RPMI8226 (cell line): ENCODE measurements at places on chromosomes 3 and 15.
A peak's percentile ranks its signal among the peaks of the same experiment; 100 is the strongest.

GRCh38 chr15:71874245-71874644 is 63.9 kb downstream of the NR2E3 start:
- DNase-seq = no peak

- DNase-seq = no peak
Measured at GRCh38 chr3:155572085-155572484, 172.8 kb downstream of the PLCH1 start.

- DNase-seq = no peak
Measured at GRCh38 chr15:82851981-82852511, 42.6 kb downstream of the WHAMM start.

DNA sequence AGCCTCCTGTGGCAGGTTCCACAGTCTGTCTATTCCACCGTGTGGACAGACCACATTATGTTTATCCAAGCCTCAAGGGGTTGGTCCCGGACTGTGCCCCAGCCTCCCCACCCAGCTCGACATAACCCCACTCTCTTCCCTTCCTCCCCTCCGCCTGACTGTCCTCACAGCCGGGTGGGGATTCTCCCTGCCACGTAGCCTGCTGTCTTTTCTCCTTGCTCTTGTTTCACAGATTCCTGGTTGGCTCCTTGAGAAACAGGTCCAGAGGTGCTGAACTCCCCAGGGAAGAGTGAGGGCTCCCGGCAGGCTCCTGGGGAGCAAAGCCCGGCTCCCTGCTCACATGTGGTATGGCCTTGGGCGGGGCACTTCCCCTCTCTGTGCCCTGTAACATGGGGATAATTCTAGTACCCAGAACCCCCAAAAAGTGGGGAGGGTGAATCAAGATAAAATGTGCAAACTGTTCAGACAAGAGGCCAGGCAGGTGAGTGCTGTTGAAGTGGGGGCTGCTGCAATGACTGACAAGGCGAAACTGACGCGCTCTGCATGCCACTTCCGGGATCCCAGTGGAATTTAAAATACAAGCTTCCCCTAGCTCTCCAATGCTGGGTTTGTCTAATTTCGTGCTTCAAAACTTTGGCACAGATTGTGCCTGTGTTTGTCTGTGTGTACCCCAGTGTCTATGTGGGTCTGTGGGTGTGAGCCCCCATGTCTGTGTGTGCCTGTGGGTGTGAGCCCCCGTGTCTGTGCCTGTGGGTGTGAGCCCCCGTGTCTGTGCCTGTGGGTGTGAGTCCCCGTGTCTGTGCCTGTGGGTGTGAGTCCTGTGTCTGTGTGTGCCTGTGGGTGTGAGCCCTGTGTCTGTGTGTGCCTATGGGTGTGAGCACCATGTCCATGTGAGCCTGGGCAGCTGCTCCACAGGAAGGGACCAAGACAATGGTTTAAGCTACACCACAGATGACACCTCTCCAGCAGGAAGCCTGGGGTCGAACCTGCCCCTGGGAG is 160.6 kb upstream of the IQSEC1 start:
- peak; percentile 40 for DNase-seq

DNA sequence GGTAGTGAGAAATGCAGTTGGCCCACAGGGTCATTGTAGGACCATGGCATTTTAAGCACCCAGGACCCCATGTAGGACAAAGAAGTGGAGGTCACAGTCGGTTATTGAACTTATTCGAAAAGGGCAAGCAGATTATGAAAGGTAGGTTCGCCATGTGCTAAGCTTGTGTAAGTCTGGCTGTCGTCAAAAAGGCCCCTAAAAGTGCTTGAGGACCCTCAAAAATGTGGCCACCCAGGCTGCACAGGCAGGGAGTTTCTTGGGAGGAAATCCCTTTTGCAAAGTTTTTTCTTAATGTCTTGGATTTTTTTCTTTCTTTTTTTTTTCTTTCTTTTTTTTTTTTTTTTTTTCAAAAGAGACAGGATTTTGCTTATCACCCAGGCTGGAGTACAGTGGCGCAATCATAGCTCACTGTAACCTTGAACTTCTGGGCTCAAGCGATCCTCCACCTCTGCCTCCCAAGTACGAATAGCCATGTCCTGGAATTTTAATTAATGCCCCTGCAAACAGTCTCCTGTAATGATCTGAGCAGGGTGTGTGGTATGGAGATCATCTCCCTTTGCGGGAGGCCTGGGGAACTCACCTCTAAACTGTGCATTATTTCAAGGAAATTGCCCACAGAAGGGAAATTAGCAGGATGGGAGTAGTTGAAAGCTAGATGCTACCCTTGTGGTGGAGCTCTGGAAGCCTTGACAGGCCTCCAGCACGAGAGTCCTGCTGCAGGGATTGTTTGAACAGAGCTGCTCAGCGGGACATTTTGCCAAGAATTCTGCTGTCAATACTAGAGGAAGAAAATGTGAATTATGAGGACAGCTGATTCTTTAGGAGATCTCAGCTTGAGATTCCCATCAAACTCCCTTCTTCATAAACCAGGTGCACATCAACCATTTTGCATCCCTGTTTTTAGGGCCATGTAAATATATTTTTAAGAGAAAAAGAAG is 28.4 kb downstream of the THSD4 start:
- DNase-seq = no peak

GRCh38 chr3:119279101-119279554 is 15.1 kb upstream of the ARHGAP31 start:
- no peak for DNase-seq

GRCh38 chr15:39495871-39496840 is 84.7 kb upstream of the THBS1 start:
- DNase-seq = no peak

GRCh38 chr3:39420543-39420942 is 14.0 kb downstream of the RPSA start:
- DNase-seq = no peak

DNA sequence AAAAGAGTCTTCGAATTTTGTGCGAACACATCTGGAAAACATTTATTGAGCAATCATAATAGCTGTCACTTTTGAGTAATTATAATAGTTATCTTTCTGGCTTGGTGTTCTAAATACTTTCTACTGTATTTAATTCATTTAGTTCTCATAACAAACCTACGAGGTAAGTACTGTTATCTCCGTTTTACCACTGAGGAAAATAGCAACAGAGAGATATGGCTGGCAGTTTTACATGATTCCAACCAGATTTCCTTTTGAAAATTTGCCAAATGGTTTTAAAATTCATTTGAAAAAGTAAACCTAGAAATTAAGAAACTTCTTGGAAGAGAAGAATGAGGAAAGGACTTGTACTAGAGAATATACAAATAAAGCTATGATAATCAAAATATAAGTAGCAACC is 37.3 kb upstream of the MGA start:
- DNase-seq = no peak

DNA sequence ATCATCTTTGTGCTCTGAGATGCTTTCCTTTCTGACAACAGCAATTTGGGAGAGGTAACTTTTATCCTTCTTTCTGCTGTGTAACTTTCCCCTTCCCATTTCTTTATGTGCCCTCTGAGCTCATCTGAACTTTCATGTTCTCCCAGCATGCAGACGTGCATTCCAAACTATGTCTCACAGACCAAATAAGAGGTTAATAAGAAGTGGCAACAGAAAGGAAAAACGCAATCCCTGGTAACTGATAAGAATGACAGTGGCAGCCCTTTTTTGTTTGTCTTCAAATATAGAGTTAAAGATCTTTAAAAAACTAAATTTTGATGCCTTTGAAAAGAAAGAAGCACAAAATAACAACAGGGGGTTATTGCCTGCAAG is 533.4 kb downstream of the FOXP1 start:
- DNase-seq = no peak

DNA sequence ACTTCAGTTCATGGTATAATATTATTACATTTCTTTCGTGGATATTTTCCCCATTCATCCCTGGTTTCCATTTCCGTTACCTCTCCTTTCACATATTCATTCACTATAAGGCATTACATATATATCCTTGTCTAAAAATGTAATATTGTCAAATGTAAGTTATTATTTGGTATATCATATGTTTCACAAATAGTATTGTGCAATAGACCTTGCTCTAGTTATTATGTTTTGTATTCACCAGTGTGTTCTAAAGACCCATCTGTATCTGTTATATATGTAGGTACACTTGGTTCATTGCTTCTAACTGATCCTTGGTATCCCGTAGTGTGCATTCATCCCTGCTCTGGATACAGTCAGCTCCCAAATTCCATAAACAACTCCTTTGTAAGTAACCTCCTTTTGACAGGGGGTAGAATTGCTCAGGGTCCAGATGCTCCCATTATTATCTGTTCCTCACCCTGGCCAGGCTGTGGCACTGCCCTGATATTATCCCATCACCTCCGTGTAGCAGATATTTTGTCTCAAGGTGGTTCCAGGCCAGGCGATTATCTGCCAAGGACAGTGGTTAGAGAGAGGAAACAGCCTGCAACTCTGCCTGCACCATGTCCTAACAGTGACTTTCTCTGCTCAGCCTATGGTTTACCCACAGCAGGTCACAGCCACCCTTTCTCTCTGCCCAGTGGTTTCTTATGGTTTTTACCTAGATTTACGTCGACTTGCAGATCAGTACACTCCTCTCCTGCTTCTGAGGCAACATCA is 29.2 kb downstream of the PAQR9 start:
- DNase-seq = no peak

DNA sequence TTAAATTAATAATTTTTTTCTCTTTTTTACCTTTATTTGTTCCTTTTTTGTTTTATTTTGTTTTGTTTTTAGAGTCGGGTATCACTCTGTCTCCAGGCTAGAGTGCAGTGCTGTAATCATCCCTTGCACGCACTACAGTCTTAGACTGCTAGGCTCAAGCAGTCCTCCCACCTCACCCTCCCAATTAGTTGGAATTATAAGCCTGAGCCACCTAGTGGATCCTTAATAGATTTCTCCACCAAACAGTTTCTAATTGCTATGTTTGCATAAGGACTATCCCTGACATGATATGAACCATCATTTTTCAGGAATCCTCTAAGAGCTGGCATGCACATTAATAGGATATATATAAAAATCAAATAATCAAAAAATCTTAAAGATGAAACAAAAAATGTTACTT is 993.2 kb downstream of the OTOL1 start:
- DNase-seq = peak; percentile 15

DNA sequence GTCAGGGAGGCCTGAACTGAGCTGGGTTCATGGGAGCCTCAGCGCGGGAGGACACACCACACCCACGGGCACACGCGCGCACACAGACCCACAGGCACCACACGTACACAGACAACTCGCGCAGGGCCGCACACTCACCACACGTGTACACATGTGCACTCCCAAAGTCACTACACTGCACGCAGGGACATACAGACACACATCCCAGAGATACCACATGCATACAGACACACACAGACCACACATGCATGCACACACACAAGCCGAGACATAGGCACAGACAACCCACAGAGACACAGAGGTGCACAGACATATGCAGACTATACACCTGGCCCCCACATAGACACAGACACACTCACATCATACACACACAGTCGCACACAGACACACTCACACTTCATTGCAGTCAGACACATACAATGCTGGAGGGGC is 1.1 kb upstream of the MGLL start:
- no peak for DNase-seq

DNA sequence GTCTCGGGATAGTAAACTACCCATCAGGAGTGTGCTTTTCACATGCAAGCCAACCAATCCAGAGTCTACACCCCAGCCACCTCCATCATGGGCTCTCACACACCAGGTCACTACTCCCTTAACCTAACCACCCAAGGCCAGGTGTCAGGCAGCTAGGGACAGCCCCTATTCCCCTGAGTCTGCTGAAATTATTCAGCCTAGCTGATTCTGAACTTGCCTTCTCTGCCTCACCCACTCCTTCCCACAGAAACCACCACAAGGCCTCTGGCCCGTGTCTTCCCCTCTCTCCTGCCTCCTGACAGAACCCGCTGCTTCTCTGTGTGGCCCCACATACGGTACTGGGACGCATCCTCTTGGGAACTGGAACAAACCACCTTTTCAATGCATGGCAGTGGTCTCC is 82.1 kb downstream of the PCSK6 start:
- DNase-seq = no peak

DNA sequence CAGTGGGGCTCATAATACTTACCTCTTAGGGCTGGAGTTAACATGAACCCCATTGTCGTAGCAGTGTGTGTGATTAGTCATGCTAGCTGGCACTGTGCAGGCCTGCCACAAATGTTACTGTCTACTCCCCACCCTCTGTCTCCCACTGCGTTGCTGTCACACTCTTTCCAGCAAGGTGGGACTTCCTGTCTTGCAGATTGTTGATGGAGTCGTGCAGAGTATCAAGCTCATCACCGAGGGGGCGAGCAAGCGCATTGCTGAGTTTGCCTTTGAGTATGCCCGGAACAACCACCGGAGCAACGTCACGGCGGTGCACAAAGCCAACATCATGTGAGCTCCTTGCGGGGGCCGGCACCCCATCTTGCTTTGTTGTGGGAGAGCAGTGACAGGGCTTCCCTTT is 12.9 kb downstream of the IDH3A start:
- no peak for DNase-seq

DNA sequence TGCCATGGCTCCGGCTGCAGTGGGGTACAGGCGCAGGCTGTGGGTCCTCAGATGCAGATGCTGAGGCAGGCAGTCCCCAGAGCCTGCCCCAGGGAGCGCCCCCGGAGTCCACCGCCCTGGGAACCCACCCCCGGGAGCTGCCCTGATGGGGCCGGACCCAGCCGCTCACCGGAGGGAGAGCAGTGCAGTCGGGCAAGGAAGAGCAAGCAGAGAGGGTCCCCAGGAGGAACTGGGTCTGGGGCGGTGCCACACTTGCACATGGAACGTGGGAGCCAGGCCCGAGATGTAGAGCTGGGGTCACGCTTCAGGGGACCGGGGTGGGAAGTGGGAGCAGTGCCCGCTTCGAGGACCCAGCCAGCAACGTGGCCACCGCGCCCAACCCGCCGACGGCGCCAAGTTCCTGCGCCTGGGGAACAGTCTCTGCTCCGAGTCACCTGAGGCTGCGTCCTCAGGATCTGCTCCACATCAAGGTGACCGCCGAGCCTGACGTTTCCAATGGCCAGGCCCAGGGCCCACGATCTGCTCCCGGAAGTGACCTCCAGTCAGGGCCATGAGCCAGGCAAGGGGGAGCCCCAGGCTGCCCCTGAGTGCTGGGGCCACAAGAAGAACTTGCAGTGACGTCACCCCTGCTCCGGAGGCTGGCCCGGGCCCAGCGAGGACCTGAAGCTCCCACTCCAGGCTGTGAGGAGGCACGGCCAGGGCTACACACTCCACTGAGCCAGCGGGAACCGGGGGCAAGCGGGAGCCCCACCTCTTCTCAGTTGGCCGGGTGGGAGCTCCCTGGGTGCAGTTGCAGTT is 27.0 kb upstream of the TFG start:
- DNase-seq = no peak

DNA sequence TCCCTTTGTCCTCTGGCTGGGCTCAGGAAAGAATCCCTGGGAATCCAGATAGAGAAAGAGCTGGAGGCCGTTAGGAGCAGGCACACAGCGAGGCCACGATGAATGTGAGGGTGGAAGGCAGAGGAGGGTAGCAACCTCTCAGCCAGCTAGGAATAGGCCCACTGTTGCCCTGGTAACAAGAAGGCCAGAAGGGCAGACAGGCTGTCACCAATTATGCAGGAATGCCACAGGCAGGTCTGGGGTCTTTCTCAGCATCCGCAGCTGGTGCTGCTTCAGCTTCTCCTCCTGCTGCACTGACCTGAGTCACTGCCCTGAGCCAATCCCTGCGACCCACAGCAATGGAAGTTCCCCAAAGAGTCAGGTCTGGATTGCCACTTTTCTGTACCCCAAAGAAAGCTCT is 62.8 kb upstream of the C3orf80 start:
- no peak for DNase-seq

- no peak for DNase-seq
Measured at GRCh38 chr15:89451846-89452245, 44.5 kb downstream of the RHCG start.

- peak; percentile 86 for DNase-seq
Measured at GRCh38 chr15:72199721-72200212, 2.2 kb upstream of the GRAMD2A start.

GRCh38 chr3:49022688-49023171 is 809 bp downstream of the NDUFAF3 start:
- peak; percentile 51 for DNase-seq
